ENCODE measurements at places on chromosomes 12 and 14. TPM values are rescaled to one million over a fixed set of nuclear protein-coding genes. Genes with fewer than 3 reads are reported as not detected.

DNA sequence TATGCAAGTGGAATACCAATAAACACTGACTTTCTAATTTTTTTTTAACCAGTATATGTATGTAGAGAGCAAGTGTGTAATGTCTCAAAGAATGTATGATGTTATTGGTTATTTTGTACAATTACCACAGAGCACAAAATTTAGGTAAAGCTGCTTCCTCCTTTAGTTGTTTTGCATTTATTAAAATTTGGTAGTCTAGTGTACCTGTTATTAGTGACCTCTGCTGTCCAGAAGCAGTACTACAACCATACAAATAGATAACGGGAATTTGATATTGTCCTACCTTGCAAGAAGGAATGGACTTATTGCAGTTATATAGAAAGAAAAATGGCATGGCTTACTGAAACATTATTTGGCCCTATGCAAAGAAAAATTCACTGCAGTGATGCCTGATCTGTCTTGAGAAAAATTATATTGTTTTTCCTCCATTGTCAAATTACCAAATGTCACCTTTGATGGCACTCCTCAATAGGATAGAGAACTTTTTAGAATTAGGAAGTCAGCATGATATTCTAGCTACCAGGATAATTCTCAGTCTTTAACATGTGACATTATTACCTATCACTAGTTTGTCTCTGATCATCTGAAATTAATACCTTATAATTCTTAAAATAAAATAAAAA is 153.9 kb upstream of the RMST start:
- H3K27me3 ChIP-seq = peaks cover 51% of the 10 kb centered on the region
- H3K4me3 ChIP-seq = no peak overlapping the region
- no peaks in the 10 kb centered on the region for H3K36me3 ChIP-seq
- H3K4me1 ChIP-seq = no peaks in the 10 kb centered on the region
- no peak overlapping the region for H3K27ac ChIP-seq

- no peaks in the 10 kb centered on the region for H3K27me3 ChIP-seq
- no peak for DNase-seq
- H3K4me1 ChIP-seq = peaks cover 26% of the 10 kb centered on the region
- peak overlapping the region; percentile 0 for H3K27ac ChIP-seq
- H3K36me3 ChIP-seq = no peaks in the 10 kb centered on the region
These were observed 10.2 kb downstream of the PPFIBP1 start for GRCh38 chr12:27534060-27534764.

The JPH4 gene
- not detected for total RNA-seq

- no peaks in the 10 kb centered on the region for H3K27me3 ChIP-seq
- DNase-seq = peak; percentile 62
- H3K27ac ChIP-seq = no peak overlapping the region
- no peaks in the 10 kb centered on the region for H3K4me1 ChIP-seq
- H3K4me3 ChIP-seq = no peak overlapping the region
- H3K36me3 ChIP-seq = no peaks in the 10 kb centered on the region
These were observed 358.6 kb downstream of the DUSP6 start for GRCh38 chr12:88993651-88994050.

- no peak overlapping the region for H3K4me3 ChIP-seq
- peaks cover 7% of the 10 kb centered on the region for H3K36me3 ChIP-seq
- H3K27ac ChIP-seq = no peak overlapping the region
- H3K4me1 ChIP-seq = peaks cover 8% of the 10 kb centered on the region
- no peak for DNase-seq
- no peaks in the 10 kb centered on the region for H3K27me3 ChIP-seq
These were observed 5.5 kb upstream of the PSMA6 start for GRCh38 chr14:35286707-35287106.

GRCh38 chr12:63445224-63445880 is 222.9 kb downstream of the DPY19L2 start:
- H3K27ac ChIP-seq = no peak overlapping the region
- no peak for DNase-seq
- no peak overlapping the region for H3K4me3 ChIP-seq
- no peaks in the 10 kb centered on the region for H3K4me1 ChIP-seq

- H3K27me3 ChIP-seq = no peaks in the 10 kb centered on the region
- no peak overlapping the region for H3K27ac ChIP-seq
- no peak overlapping the region for H3K4me3 ChIP-seq
- H3K36me3 ChIP-seq = no peaks in the 10 kb centered on the region
These were observed 68.8 kb upstream of the CCDC91 start for GRCh38 chr12:28121433-28121832.

- H3K27ac ChIP-seq = no peak overlapping the region
- no peak overlapping the region for H3K4me3 ChIP-seq
- H3K36me3 ChIP-seq = no peaks in the 10 kb centered on the region
These were observed 12.5 kb upstream of the KRT82 start for GRCh38 chr12:52418576-52419110.

- H3K36me3 ChIP-seq = no peaks in the 10 kb centered on the region
- DNase-seq = no peak
- no peaks in the 10 kb centered on the region for H3K4me1 ChIP-seq
- H3K27ac ChIP-seq = no peak overlapping the region
- H3K27me3 ChIP-seq = no peaks in the 10 kb centered on the region
These were observed 138.7 kb downstream of the LRIG3 start for GRCh38 chr12:58781609-58782008.

DNA sequence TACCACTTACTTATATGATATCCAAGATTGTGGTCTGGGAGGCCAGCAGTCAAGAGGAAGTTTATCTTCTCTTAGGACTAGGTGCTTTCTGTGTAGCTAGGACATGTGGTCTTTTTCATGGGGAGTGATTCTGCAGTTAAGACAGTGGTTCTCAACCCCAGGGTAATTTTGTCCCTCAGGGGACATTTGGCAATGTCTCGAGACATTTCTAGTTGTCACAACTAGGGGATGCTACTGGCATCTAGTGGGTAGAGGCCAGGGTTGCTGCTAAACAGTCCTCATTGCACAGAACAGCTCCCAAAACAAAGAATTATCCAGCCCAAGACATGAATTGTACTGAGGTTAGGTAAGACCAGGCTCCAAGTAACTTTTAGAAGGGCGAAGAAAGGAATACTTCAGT is 20.0 kb downstream of the AMDHD1 start:
- no peaks in the 10 kb centered on the region for H3K4me1 ChIP-seq
- no peaks in the 10 kb centered on the region for H3K36me3 ChIP-seq
- H3K27ac ChIP-seq = no peak overlapping the region
- no peaks in the 10 kb centered on the region for H3K27me3 ChIP-seq

DNA sequence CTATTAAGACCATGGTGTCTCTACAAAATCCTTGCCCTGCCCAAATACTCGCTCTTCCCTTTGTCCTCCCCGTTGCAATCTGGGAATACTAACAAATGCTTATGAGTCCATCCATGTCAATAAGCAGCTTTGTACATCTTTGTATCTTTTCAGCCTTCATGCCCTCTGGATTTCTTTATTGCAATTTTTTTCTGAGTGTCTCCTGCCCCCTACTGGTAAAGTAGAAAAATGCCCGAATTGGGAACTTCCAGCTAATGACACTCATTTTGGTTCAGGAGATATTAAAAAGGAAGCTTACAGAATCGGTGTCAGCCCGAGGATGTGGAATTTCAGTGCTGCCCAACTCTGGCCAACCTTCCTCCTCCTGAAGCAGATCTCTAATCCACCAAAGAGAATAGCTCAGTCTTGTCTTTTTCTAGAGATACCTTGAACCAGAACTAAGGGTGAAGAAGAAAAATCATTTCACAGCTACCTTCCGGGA is 46.0 kb downstream of the SH2B3 start:
- H3K4me3 ChIP-seq = no peak overlapping the region
- H3K27ac ChIP-seq = no peak overlapping the region
- DNase-seq = peak; percentile 56
- H3K36me3 ChIP-seq = peaks cover 80% of the 10 kb centered on the region
- H3K27me3 ChIP-seq = no peaks in the 10 kb centered on the region

DNA sequence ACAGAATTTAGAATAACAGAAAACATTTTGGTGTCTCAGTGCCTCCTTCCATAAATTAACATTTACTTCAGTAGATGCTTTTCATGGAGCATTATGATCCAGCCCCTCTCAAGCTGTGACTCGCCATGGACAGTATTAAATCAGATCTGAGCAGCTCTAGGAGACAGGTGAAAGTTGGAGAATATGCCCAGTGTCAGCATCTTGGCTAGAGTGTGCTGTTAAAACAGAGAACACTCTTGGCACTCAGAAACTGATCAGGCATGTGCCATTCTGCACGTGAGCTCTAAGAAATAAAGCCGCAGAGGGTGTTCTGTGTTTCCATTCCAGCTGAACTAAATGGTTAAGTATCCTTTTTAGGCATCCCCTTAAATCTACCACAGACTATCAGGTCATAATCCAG is 68.0 kb downstream of the DIP2B start:
- no peaks in the 10 kb centered on the region for H3K27me3 ChIP-seq
- H3K36me3 ChIP-seq = no peaks in the 10 kb centered on the region
- H3K4me1 ChIP-seq = peaks cover 22% of the 10 kb centered on the region
- no peak overlapping the region for H3K4me3 ChIP-seq

The PLEKHA5 gene
- total RNA-seq = 27.4 TPM

GRCh38 chr12:117555889-117556288 is 194.5 kb upstream of the NOS1 start:
- DNase-seq = no peak
- no peaks in the 10 kb centered on the region for H3K4me1 ChIP-seq
- H3K36me3 ChIP-seq = no peaks in the 10 kb centered on the region
- H3K27me3 ChIP-seq = peaks cover 16% of the 10 kb centered on the region
- no peak overlapping the region for H3K4me3 ChIP-seq

DNA sequence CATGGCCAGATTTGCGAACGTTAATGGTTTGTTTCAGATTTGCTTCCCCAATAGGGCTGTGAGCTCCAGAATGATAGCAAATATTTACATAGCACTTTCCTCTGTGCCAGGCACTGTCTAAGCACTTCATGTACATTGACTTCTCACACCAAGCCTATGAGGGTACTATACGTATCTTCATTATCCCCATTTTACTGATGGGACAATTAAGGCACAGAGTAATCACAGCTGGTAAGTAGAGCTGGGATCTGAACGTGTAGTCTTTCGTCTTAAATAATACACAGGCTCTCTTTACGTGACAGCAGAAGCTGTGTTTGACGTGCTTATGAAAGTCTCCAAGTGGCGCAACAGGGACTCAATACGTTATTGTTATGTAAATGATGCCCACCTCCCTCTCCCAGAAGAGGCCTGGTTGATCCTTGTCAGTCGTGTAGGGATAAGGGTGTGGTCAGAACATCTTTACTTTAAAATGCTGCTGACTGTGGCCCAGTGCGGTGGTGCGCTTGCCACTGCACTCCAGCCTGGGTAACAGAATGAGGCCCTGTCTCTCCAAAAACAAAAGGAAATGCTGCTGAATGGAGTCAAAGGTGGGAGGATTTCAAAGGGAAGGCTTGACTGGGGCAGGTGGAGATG is 66.3 kb upstream of the TCL1B start:
- H3K4me1 ChIP-seq = no peaks in the 10 kb centered on the region
- H3K36me3 ChIP-seq = no peaks in the 10 kb centered on the region
- H3K27me3 ChIP-seq = peaks cover 71% of the 10 kb centered on the region
- H3K27ac ChIP-seq = no peak overlapping the region

- H3K4me1 ChIP-seq = peaks cover 26% of the 10 kb centered on the region
- H3K36me3 ChIP-seq = peaks cover 41% of the 10 kb centered on the region
- peak overlapping the region; percentile 12 for H3K27ac ChIP-seq
- DNase-seq = no peak
- no peaks in the 10 kb centered on the region for H3K27me3 ChIP-seq
These were observed 23.4 kb downstream of the PLEKHG3 start for GRCh38 chr14:64727551-64728071.

GRCh38 chr12:115763376-115763775 is 514.1 kb downstream of the MED13L start:
- H3K36me3 ChIP-seq = peaks cover 6% of the 10 kb centered on the region
- no peak for DNase-seq
- H3K27ac ChIP-seq = no peak overlapping the region
- peaks cover 42% of the 10 kb centered on the region for H3K27me3 ChIP-seq
- peaks cover 10% of the 10 kb centered on the region for H3K4me1 ChIP-seq
- H3K4me3 ChIP-seq = no peak overlapping the region

The OTX2 gene
- not detected for total RNA-seq

GRCh38 chr14:93240678-93241000 is 33.6 kb downstream of the UBR7 start:
- H3K4me3 ChIP-seq = no peak overlapping the region
- H3K27me3 ChIP-seq = no peaks in the 10 kb centered on the region
- no peaks in the 10 kb centered on the region for H3K4me1 ChIP-seq
- peak overlapping the region; percentile 54 for H3K27ac ChIP-seq

DNA sequence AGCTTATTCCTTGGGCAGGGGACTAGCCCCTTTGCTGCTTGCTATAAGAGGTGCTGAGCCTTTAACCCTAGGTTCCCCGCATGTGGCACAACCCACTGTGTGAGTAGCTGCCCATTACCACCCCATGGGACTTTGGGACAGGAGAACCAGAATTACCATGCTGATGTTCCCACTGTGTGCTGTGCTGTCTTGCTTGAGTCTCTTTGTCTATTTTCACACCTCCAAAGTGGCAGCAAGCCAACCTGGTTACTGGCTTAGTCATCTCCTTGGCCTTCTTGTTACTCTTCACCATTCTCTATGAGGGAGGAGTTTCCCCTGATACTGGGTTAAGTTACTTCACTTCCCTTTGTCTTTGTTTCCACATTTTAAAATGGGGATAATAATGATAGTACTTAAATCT is 73.4 kb upstream of the ETV6 start:
- H3K4me1 ChIP-seq = peaks cover 38% of the 10 kb centered on the region
- no peak overlapping the region for H3K27ac ChIP-seq
- no peaks in the 10 kb centered on the region for H3K27me3 ChIP-seq
- no peak overlapping the region for H3K4me3 ChIP-seq
- peak; percentile 99 for DNase-seq

DNA sequence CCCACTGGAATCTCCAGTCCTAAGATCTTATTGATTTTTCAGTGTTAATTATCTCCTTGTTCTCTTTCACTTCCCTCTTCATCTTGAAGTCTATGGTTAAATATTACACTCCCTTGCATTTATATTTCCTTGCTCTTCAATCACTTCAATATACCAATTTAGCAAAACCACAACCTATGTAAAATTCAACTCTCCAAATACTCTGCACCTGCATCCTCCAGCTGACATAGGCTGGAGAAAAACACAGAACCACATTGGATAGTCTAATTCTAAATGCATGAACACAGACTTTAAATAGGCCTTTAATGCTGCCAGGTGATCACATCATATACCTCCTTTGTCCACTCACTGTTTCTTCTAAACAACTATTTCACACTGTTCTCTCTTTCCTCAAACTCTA is 253.8 kb upstream of the GARIN6 start:
- no peaks in the 10 kb centered on the region for H3K4me1 ChIP-seq
- H3K27me3 ChIP-seq = no peaks in the 10 kb centered on the region
- no peak overlapping the region for H3K27ac ChIP-seq
- no peak overlapping the region for H3K4me3 ChIP-seq

DNA sequence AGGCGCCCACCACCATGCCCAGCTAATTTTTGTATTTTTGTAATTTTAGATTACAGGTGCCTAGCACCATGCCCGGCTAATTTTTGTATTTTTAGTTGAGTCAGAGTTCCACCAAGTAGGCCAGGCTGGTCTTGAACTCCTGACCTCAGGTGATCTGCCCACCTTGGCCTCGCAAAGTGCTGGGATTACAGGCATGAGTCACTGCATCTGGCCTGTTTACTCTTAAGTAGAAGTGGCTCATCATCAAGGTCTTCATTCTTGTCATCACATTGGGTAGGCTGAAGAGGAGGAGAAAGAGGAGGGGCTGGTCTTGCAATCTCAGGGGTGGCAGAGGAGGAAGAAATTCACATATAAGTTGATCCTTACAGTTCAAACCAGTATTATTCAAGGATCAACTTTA is 152.4 kb upstream of the ATP2B1 start:
- no peak overlapping the region for H3K27ac ChIP-seq
- H3K4me3 ChIP-seq = no peak overlapping the region
- no peaks in the 10 kb centered on the region for H3K4me1 ChIP-seq
- H3K36me3 ChIP-seq = peaks cover 5% of the 10 kb centered on the region
- no peaks in the 10 kb centered on the region for H3K27me3 ChIP-seq

GRCh38 chr12:107590413-107590812 is 95.2 kb upstream of the PWP1 start:
- H3K27me3 ChIP-seq = no peaks in the 10 kb centered on the region
- H3K4me1 ChIP-seq = no peaks in the 10 kb centered on the region
- no peak overlapping the region for H3K27ac ChIP-seq
- no peak for DNase-seq
